ENCODE measurements at places on chromosomes 1 and 21.

- peak; percentile 75 for DNase-seq
These were observed at the start of gene AVPR1B for GRCh38 chr1:206117151-206117948. AVPR1B (minus strand) TSS chr1:206117388; CDS start chr1:206116890, 498 bp downstream.

- no peak for DNase-seq
These were observed 20.3 kb downstream of the ARHGEF10L start for GRCh38 chr1:17559615-17560419.

- DNase-seq: no peak
These were observed 1.0 kb upstream of the PRMT2 start for GRCh38 chr21:46634427-46634826.

DNA sequence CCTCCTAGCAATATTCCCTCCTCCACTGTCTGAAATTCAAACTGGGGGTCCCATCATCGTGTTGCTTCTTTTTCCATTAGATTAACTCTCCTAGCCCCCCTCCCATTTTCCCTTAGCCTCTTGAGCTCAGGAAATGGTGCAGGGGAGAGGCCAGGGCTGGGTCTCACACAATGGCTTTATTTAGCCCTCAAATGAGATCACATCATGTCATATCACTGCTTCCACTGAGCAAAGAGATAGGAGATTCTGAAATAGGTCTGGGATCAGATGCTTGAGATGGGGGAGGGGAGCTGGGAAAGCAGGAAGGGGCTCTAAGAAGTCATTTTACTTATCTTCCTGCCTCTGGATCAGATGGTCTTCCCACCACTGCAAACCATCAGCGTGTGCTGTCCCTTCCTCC is 17.8 kb upstream of the ARHGEF2 start:
- DNase-seq: no peak

GRCh38 chr1:69739251-69739605 is 171.5 kb downstream of the LRRC7 start:
- peak; percentile 5 for DNase-seq
